ENCODE measurements at places on chromosomes 1 and 21.

GRCh38 chr21:38793926-38794713 is 11.6 kb upstream of the ETS2 start:
- DNase-seq, result no peak

DNA sequence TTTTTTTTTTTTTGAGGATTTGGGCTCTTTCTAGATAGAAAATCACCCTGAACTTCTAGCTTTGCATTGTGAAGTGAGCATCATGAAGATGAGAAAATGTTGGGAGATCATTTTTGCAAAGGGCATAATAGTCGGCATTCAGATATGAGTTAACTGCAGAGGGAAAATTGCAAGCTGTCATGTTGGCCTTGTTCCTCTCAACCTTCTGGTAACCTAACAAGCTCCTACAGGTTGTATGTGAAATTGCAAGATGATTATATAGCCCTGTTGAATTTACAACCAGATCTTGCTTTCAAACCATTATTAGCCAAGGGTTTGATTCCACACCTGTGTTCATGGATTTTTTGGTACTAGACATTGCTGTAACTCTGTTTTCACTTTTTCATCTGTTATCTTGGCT is 2.2 kb downstream of the ELOA start:
- DNase-seq, result peak; percentile 18

DNA sequence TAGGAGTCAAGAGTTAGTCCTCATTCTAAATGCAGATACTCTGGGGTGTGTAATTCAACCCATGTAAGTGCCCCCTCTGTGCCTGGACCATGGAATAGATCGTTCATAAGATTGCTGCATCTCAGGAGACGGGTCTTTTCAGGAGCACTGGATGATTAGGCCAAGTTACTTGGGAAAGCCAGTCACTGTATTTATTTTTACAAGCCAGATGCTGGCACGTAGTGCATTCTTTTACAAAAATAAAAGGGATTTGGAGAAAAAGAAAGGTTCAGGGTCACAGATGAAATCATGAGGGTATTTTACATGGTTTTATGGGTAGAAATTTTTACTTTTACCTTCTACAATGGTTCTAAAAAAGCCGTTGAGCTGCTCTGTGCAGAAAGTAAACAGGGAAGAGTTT is 102.6 kb upstream of the UBE2U start:
- no peak for DNase-seq

DNA sequence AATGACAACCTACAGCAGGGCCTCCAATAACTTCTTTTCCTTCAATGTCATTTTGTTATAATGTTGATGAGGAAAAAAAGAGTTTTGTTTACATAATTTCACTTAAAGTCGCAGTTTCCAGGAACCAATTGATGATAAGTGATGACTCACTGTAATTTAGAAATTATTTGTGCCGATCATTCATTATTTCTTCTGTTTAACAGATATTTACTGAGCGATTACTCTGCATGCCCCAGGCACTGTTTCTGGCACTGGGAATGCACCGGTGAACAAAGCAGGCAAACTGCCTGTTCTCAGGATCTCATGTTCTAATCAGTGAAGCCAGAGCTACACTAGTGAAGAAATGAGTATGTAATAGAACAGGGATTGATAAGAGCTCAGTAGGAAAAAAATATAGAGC is 403.4 kb downstream of the NTNG1 start:
- no peak for DNase-seq

- no peak for DNase-seq
These were observed 20.2 kb downstream of the RERE start for GRCh38 chr1:8797216-8797615.

GRCh38 chr21:19368944-19369343 is 965.4 kb upstream of the TMPRSS15 start:
- no peak for DNase-seq

- DNase-seq, result no peak
These were observed 81.1 kb downstream of the TNFSF18 start for GRCh38 chr1:172969611-172970010.

DNA sequence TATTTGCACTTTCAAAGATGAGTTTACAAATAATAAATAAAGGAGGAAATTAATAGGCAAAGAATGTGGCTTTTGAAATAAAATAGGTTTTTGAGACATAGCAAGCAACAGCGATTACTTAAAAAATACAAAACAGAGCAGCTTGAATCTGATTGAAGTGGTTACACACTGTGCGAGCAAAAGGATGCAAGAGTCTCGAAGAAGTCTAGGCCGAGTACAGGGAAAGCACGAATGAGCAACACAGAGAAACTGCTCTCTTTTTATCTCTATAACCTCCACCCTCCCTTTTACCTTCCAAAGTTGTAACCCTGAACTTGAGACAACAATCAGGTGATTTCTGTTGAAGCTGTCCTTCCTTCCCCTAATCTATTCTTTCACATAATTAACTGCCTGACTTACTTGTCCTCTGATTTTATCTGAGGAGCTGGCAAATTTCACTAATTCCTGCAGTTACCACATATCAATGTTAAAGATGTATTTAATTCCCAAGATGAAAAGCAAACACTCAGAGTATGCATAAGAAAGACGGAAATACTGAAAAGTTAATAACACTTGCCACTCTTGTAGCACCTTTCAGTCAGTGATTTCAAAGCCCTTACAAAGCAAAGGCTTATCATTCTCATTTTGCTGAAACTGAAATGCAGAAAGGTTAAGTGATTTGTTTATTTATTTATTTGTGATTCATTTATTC is 1030.1 kb downstream of the ADGRL2 start:
- no peak for DNase-seq

- DNase-seq, result no peak
These were observed 15.6 kb upstream of the MAP10 start for GRCh38 chr1:232789651-232790050.

- DNase-seq, result no peak
These were observed 1276.9 kb upstream of the ADGRL2 start for GRCh38 chr1:80523861-80524260.

DNA sequence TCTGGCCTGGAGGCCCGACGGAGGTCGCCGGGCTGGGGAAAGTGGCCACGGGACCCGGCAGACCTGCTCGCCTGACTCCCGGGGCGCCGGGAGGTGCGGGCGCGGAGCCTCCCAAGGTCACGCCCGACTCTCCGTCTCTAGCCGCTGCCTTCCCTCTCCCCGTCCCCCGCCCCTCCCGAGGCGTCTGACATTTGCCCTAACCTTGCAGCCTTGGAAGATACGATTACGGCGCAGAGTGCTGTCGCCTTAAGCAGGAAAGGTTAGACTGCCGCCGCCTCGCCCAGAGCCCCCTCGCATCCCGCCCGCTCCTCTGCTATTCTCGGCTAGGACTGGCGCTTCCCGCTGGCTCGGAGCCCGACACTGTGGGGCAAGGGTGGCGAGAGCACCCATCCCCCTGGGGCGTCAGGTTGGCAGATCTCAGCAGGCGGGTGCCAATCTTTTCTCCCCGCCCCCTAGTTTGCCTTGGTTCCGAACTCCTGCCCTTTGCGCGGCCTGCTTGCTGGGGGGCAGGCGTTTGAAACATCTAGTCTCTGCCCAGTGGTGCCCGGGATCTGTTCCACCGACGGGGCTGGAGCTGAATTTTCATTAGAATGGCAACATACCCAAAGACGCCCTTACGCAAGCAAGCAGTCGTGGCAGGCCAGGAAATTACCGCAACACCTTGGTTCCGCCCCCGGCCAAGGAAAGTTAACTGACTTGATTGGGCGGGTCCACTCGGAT is 835 bp downstream of the PGM1 start:
- DNase-seq, result peak; percentile 68

GRCh38 chr1:157496121-157496526 is 56.2 kb downstream of the FCRL5 start:
- peak; percentile 47 for DNase-seq

DNA sequence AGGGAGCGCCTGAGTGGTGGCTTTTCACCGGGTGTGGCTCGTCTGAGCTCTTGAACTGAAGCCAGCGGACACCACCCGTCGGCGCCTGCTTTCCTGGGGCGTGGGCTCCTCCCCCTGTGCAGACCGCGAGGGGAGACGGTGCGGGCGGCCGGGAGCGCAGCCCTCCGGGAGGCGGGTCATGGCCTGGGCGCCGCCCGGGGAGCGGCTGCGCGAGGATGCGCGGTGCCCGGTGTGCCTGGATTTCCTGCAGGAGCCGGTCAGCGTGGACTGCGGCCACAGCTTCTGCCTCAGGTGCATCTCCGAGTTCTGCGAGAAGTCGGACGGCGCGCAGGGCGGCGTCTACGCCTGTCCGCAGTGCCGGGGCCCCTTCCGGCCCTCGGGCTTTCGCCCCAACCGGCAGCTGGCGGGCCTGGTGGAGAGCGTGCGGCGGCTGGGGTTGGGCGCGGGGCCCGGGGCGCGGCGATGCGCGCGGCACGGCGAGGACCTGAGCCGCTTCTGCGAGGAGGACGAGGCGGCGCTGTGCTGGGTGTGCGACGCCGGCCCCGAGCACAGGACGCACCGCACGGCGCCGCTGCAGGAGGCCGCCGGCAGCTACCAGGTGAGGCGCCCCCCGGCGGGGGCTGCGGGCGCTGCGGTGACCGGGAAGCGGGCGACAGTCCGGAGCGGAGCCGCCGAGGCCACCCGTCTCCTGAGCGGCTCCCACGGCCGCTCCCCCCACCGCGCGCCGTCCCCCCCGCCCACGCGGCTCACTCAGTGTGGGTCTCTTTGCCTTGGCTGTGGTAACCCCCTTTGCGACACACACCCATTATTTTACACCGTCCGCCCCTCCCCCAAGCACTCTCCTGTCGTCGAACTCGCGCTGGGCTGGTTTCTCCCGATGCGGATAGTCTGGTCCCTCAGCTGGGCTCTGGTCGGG is at the start of gene TRIM58:
Gene TRIM58, plus strand, starts transcription at position 119 of the 916 bp plus-strand sequence. Its CDS starts 60 bp downstream, at position 179.
- DNase-seq, result no peak

DNA sequence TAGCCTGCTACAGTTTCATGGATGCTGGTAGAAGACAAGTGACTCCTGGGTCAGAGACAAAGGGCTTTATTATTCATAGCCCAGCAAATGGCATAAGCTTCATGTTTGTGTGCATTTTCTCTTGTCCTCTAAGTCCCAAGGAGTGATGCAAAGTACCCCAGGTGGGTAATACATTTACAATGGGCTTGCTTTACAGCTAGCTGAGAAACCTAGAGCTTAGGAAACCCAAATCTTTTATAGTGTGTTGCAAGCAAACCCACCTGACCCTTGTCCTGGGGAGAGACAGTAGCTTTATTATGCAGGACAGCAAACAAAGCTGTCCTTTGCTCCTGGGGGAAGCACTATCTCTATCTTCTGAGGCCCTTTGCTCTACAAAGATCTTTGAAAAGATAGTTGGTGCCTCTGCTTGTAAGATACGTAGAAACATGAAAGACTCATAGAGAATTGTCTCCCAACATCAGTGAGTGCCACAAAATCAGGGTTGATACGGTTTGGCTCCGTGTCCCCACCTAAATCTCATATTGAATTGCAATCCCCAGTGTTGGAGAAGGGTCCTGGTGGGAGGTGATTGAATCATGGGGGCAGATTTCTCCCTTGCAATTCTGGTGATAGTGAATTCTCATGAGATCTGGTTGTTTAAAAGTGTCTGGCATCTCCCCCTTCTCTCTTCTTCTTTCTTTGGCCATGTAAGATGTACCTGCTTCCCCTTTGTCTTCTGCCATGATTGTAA is 315.8 kb upstream of the USP24 start:
- no peak for DNase-seq

DNA sequence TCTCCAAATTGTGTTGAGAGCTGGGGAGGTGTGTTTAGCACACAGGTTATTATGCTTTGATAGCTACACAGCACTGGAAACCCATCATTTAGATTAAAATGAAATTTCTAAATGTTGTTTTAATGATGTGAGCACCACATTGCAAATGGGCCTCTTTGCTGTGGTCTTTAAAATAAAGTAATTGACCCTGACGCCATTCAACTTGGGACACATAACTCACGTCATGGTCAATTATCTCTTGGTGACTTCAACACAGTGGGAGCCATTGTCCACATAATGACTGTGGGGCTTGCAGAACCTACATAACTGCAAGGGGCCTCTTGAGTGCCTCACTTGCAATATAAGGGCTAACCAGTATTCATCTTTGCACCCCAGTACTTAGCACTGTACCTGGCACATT is 280.4 kb downstream of the HLX start:
- DNase-seq, result no peak

- peak; percentile 26 for DNase-seq
These were observed 96.0 kb upstream of the DUSP10 start for GRCh38 chr1:221837896-221838295.

GRCh38 chr1:229557200-229557850 is 1.2 kb downstream of the ABCB10 start:
- peak; percentile 35 for DNase-seq

GRCh38 chr1:242404296-242404695 is 120.2 kb downstream of the PLD5 start:
- no peak for DNase-seq

GRCh38 chr1:182059936-182060335 is 1.6 kb downstream of the ZNF648 start:
- DNase-seq, result no peak

DNA sequence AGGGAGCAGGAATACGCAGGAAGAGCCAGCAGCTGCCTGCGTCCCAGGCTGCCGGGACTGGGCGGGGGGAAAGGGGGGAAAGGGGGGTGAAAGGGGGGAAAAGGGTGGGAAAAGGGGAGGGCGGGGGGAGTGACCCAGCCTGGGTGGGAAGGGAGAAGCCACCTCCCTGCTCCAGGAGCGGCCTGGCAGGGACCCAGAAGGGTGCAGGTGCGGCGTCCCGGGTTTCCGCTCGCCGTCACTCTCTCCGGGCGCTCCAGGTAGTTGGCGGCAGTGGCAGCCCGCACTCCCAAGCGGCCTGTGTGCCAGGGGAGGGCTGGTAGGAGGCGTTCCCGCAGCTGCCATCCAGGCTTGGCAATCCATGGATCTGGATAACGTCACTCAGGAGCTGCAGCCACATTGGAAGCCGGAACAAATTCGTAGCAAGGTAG is 141.0 kb upstream of the NGF start:
- DNase-seq, result no peak

GRCh38 chr1:236289492-236290131 is 7.9 kb upstream of the ERO1B start:
- no peak for DNase-seq

DNA sequence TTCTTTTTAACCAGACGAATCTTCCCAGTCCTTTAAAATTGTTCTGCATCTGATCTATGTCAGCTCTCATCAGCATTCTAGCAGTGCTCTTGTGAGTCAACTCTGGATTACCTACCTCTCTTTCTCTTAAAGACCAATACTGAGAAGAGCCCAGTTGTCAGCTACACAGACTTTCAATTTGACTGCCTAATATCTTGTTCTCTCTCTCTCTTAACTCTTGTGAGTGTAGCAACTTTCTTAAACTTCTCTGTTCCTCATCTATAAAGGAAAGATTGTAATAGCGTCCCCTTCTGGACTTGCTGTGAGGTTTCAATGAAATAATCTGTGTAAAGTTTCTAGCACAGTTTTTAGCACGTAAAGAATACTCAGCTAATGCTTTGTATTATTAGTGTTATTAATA is 499.3 kb upstream of the ADAMTS5 start:
- DNase-seq, result no peak
